ENCODE measurements at places on chromosomes 13 and 19.
A peak's percentile ranks its signal among the peaks of the same experiment; 100 is the strongest.

- no peak for DNase-seq
Measured at GRCh38 chr19:1245494-1246264, 2.7 kb upstream of the MIDN start.

- DNase-seq, result no peak
Measured at GRCh38 chr19:38208571-38208970, 15.5 kb downstream of the DPF1 start.

GRCh38 chr13:113901231-113901630 lies 37.4 kb upstream of the GAS6 start:
- no peak for DNase-seq

DNA sequence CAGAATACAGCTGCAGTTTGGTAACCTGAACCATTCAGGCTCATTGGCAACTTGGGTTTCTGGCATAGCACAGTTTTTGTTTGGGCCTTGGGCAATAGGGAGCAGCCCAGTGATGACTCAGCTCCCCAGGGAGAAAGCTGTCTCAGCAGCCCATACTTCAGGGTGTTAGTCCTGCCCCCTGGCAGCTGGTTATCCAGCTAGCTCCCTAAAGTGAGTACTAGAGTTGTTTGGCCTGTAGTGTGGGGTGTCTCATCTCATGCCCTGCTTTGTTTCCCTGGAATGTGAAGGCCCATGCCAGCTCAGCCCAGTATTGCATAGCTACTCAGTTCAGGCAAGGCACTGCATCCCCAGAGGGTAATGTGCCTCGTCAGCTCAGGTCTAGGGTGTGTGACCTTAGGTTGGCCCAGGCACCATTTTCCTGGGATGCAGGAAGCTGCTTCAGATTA lies 18.2 kb upstream of the ZNF543 start:
- DNase-seq, result no peak

DNA sequence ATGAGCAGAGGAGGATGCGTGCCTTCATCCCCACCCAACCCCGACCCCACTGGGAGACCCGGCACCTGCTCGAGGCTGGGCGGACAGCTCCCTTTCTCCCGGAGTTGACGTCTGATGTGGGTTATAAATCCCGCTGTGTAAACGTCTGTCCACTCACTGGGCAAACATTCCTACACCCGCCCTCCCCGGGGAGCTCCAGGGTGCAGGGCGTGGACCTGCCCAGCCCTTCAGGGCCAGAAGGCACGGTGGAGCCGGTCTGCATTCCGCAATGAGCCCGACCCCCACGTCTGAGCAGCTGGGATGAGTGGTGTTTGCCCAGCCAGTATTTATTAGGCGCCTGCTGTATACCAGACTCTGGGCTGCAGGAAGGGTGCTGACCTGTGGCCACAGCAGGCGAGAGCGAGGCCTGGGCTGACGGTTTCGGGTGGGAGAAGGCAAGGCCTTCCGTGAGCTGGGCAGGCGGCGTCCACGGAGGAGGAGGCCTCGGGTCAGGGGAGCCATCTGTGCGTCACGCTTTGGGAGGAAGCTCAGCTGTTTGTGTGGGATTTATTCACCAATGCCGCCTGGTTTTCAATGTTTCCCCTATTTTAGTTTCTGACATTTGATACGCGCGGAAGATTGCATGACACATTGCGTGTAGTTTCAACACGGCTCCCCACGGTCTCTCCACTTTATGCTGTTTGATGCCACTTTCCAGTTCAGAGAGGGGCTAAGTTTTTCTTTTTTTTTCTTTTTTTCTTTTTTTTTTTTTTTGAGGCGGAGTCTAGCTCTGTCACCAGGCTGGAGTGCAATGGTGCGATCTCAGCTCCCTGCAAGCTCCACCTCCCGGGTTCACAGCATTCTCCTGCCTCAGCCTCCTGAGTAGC lies 2.0 kb downstream of the MISP start:
- peak; percentile 43 for DNase-seq

- DNase-seq, result no peak
Measured at GRCh38 chr13:55577847-55578210, 1562.9 kb upstream of the PRR20A start.

- DNase-seq, result no peak
Measured at GRCh38 chr13:40562975-40563349, 103.5 kb downstream of the FOXO1 start.

DNA sequence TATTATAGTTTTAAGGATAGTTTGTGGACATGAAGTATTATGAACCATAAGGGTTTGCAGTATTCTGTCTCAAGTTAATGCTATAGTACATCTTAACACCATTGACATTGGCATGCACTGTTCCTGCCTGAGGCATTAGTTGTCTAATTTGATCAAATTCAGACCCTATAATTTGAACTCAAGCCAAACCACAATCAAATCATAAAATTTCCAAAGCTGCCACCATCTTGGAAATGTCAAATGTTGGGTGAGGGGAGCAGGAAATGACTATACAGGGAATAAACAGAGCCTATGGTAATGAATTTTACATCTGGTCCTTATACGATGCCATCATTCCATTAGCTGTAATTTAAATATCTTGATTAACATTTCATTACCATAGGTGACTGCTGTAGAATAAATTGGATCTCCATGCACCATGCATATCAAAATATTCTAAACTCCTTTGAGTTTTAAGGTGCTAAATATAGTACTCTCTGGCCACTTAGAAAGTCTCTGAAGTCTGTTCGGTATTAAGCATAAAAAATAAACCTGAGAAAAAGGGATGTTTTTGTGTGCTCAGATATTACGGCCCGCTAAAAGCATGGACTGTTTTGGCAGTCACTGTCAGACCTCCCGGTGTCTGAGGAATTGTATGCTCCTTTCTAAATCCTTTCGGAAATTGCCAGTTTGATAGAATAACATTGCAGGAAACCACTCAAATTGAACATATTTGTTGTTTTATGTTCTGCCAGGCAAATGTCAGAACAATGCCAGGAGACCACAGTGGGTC lies 257.7 kb downstream of the SPRY2 start:
- no peak for DNase-seq

DNA sequence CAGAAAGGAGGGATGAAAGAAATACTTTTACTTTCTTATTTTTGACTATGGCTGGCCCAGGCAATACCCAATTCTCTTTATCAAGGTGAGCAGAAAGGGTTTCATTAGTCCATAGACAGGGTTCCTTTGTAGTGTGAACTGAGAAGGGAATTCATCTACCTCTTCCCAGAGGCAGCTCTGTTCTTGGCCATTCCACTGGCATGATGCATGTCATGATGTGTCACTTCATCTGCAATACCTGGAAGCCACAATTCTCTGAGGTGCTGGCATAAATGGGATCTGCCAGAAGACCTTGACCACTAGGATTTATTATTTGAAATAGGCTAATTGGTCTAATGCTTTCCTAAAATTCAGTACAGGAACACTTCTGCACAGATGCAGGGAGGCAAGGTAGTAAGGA lies 542.8 kb downstream of the RFC3 start:
- DNase-seq, result no peak

DNA sequence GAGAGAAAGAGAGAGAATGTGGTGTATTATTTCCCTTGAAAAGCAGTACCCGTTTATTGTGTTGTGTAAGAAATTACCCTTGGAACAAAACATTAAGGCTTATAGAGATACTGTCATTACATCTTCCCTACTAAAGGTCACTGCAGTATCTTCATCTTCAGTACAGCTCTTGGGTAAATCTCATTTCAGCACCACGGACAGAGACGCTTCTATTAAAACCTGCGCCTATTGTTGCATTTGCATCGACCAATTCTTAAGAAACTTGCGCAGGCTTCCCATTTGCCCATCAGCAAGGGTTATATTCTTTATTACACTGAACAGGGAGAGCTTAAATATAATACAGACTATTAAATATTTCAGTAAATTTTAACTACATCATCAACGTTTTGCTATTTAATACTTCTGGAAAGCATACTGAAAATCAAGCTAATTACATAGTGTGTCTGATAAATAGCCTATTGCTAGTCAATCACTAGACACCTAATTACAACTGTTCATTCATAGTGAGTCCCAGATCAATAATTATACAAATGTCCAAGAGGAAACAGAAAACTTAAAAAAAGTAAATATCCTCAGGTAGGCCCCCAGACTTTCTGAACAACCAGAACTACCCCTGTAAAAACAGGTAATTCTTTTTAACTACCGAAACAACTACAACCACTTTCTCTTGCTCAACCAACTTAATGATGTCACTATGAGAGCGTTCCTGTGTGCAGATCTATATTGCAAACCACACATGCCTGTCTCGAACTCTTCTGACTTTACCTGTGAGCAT lies 350.6 kb downstream of the LIG4 start:
- DNase-seq, result peak; percentile 37

DNA sequence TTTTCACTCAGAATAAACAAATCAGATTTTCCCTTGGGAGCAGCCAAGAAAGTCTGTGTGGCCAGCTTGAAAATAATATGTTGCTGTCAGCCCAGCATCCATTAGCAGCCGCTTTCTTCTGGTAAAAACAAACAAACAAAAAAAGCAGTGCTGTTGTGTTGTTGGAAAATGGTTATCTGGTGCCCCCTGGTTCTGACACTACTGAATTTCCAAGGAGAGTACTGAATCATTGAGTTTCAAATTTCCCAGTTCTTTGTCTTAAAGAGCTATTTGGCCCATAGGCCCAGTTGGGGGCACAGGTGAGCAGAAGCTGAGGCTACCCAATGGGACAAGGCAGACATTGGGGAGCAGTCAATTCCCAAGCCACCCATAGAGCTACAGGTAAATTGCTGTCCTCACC lies 995.9 kb downstream of the UQCRFS1 start:
- no peak for DNase-seq

DNA sequence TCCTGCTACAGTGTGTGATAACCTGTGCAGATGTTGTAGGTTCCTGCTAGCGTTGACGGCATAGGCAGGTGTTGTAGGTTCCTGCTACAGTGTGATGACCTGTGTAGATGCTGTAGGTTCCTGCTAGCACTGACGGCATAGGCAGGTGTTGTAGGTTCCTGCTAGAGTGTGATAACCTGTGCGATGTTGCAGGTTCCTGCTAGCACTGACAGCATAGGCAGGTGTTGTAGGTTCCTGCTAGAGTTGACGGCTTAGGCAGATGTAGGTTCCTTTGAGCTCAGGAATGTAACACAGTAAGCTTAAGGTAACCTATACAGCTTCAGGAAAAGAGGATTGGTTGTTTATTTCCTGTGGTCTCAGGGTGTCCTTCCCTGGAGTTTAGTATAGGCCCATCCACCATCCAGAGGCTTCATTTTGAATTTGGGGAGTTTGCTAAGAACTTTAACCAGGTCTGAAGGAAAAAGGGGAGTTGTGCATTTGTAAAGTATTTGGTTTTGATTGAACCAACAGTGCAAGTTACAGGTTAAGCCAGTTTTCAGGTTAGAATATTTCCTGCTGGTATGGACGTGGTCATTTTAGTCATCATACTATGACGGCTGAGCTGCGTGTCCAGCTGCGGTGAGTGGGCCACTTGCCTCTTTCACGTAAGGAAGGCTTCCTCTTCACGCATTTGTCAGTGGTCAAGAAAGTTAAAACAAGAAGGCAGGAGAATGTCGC lies 53.8 kb downstream of the ATP11A start:
- no peak for DNase-seq

GRCh38 chr13:40786568-40786996 lies 2.8 kb upstream of the SLC25A15 start:
- no peak for DNase-seq

- DNase-seq, result no peak
Measured at GRCh38 chr13:50884265-50884664, 25.3 kb upstream of the RNASEH2B start.

GRCh38 chr13:110132225-110132982 lies 174.6 kb downstream of the COL4A1 start:
- no peak for DNase-seq

- DNase-seq, result peak; percentile 17
Measured at GRCh38 chr13:72839831-72840426, 58.0 kb downstream of the PIBF1 start.

GRCh38 chr13:52164989-52165388 lies 5.6 kb upstream of the NEK3 start:
- DNase-seq, result no peak

DNA sequence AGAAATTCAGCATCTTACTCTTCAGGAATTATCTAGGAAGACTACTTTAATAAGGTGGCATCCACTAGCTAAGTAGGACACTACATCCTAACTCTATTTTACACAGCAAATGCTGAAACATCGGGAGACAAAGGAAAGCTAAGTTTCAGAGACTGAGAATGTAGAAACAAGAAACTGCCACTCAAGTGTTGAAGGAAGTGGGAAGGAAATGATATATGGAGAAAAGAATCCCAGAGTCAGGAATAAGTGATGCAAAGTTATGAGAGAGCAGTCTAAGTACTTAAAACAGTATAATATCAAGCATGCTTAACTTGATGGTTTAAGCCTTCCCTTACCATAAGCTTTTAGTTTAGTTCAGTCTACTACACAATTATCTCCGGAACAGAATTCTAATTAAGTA lies 52.4 kb downstream of the RBM26 start:
- DNase-seq, result no peak

- no peak for DNase-seq
Measured at GRCh38 chr13:39552246-39552645, 50.7 kb downstream of the LHFPL6 start.

DNA sequence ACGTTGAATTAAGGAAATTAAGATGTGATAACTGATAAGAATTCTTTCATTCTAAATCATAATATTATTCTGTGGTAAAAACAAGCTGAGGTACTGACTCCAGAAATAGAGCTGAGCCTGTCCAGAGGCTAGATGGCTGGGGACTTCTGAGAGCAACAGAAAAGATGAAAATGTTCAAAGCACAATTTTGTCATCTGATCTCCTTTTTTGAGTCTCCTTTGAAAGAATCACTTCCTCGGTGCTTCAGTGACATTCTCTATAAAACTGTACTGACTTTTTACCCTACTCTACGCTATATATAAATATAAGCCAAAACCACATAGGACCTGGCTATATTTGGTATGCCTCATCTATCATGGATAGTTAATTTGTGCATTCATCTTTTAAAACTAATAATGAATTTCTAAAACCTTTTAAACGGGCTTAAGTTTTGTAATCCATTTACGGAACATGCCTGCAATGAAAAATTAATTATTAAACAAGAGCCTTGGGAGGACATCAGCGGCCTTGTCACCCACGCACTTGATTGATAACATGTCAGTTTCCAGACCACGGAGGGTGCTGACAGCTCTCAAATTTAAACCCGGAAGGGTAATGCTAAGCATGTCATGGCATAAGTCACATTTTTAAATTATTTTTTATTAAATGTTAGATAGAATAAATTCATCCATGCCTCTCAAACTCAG lies 235.5 kb downstream of the PCDH9 start:
- no peak for DNase-seq

DNA sequence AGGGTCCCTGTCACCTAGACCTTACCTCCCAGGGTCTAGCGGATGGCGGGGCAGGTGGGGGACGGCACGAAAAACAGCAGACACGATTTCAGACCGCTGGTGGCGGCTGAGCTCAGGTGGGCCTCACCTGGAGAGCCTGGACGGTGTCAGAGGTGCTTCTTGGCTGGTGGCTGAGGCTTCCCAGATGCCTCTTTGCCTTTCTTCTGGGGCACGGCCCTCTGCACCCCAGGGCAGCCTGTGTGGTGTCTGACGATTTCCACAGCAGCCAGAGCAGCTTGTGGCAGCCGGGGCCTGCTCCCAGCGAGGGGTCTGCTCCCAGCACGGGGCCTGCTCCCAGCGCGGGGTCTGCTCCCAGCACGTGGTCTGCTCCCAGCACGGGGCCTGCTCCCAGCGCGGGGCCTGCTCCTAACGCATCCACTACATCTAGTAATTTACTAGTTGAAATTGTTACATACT lies 66.7 kb downstream of the ATP11A start:
- no peak for DNase-seq

Data from progenitor cell of endocrine pancreas (in vitro differentiated cells).